Hematopoietic multipotent progenitor cell treated with erythropoietin and hydrocortisone succinate and interleukin-3 and kit ligand, for 4 days (in vitro differentiated cells): ENCODE measurements at places on chromosomes 2 and 18.

- no peak for DNase-seq
Observed at GRCh38 chr2:65276609-65277008, 49.0 kb downstream of the ACTR2 start.

DNA sequence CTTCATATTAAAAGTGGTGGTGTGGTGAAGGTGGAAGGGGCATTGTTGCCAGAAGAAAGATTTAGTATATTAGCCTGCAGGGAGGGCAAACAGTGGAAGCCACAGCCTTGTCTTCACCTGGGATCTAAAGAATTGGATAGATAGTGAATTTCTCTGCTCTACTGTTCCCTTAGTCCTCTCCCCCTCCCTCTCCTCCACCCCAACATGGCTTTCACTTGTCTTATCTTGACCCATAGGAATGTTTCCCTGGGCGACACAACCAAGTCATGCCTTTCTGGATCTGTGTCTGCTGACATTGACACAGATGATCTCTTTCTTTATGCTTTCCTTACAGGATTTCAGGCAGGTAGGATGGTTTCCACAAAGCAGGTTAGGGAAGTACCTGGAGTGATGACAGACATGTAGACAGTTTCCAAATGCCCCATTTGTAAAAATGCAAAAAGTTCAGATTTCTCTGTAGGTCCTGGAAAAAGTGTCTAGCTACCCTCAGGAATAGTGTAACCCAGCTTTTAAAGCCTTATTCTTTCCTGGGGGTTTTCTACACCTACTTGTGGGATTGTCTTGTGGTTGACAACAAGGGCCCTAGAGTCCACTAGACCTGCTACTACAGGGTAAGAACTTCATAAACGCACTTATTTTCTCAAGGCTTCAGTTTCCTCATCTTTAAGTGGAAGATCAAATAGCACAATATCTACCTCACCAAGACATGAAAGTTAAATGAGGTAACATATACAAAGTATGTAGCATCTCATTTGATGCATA lies 184.2 kb upstream of the SP5 start:
- DNase-seq, result no peak

DNA sequence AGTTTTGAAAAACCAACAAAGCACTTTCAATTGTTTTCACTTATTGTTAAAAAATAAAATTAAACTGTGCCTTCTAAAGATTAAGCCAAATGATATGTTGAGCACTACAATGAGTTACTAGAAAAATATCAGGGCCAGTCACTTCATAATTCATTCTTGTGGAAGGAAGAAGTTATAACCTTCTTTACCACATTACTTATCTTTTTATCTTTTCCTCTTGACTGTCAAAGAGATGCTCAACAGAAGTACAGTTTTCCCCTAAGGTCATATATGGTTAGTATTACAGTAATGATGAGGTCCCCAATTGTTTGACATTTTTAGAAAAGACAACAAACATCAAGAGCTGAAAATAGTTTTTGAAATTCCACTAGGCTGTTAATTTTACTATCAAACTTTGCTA lies 9.4 kb downstream of the PELI1 start:
- DNase-seq, result peak; percentile 24

DNA sequence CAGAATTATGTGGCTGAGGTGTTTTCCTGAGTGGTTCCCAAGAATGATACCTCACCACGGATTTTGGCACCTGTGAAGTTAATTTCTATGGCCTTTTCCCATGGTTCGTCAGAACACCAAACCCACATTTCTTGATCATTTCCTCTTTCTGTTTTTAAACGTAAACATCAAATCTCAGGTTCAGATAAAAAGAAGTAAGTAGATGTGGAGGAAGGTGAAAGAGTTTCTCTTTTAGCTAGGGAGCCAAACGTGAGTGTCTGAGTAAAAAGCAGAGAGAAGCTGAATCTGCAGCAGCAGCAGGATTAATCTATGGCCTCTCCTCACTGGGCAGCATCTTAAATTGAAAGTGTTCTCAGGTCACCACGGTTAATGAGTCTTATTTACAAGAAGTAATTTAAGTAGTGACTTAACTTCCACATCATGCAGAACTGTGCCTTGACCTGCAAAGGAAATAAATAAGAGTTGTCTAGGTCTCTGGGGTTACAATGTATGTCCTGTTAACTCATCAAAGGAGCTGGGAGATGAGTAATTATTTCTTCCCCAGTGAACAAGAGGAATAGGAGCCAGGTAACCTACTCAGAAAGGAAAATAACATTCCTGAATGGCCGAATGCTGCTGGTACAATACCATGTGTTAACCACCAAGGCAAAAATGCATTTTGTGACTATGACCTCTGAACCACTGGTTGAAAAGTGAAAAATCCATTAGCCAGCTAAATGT lies 139.6 kb upstream of the NETO1 start:
- DNase-seq, result no peak

DNA sequence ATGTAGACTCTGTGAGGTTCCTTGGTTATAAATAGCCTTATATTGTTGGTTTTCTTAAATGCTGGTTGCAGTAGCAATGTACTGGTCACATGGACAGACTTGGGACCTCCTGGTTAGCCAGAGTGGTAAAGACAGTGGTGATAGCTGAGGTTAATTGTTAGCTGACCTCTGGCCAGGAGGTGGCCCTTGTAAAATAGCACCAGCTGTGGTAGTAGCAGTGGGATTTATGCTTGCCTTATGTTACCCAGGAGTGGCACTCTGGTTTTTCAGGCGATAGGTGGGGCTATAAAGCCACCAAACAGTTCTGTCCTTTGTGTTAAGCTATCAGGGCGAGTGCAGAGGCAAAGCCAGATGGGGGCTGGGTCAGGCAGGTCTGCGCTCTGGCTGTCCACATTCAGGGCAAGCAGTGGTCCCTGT lies 94.8 kb upstream of the SRD5A2 start:
- peak; percentile 9 for DNase-seq

GRCh38 chr18:70840649-70841048 lies 551.8 kb downstream of the SOCS6 start:
- DNase-seq, result no peak

GRCh38 chr2:67854798-67855197 lies 208.0 kb downstream of the C1D start:
- peak; percentile 3 for DNase-seq

GRCh38 chr2:128513116-128513960 lies 194.7 kb upstream of the HS6ST1 start:
- DNase-seq, result no peak

GRCh38 chr2:63435070-63435469 lies 153.2 kb downstream of the WDPCP start:
- DNase-seq, result no peak
